ENCODE measurements at places on chromosomes 4 and X.
A peak's percentile ranks its signal among the peaks of the same experiment; 100 is the strongest.

GRCh38 chr4:54837576-54838140, 179.9 kb downstream of the KIT start:
- no peak for DNase-seq

- DNase-seq, result peak; percentile 73
Measured at GRCh38 chr4:78644744-78645330, 93.3 kb downstream of the ANXA3 start.

DNA sequence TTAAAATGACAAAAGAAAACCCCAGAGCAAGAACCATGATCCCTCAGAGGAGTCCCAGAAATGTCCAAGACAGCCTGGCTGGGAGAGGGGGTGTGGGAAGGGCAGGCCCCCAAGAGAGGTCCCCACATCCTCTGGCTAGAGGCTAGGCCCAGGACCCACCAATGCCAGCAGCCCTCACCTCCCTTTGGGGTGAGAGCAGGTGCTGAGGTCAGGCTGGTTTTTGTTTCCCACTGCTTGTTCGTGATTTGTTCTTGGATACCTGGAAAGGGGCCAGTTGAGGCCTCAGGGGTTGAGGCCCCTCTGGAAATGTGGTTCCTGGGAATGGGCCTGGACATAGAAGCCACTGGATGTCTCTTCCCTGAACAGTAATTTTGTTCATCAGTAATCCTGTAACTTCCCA, 2.3 kb upstream of the GRSF1 start:
- DNase-seq, result no peak

GRCh38 chrX:30248854-30249253, 1.9 kb downstream of the MAGEB1 start:
- DNase-seq, result no peak

DNA sequence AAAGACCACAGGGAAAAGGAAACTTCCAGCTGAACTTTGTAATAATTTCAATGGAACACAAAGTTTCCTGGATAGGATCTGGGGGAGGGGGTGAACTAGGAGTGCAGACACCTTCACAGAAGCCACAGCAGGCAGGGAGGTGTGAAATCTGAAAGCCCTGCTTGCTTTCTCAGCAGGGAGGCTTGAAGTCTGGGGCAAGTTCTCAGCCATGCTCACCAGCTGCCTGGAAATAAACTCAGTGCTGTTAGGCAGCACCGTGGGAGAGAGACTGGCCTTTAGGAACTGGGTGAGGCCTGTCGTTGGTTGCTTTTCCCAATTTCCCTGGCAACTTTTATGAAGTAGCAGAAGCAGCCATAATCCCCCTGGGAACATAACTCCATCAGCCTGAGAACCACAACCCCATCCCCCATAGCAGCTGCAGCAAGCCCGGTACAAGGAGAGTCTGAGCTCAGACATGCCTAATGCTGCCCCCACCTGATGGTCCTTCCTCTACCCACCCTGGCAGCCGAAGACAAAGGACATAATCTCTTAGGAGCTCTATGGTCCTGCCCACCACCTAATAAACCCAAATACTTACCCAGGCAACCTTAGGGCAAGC, 39.2 kb upstream of the NMU start:
- peak; percentile 58 for DNase-seq

DNA sequence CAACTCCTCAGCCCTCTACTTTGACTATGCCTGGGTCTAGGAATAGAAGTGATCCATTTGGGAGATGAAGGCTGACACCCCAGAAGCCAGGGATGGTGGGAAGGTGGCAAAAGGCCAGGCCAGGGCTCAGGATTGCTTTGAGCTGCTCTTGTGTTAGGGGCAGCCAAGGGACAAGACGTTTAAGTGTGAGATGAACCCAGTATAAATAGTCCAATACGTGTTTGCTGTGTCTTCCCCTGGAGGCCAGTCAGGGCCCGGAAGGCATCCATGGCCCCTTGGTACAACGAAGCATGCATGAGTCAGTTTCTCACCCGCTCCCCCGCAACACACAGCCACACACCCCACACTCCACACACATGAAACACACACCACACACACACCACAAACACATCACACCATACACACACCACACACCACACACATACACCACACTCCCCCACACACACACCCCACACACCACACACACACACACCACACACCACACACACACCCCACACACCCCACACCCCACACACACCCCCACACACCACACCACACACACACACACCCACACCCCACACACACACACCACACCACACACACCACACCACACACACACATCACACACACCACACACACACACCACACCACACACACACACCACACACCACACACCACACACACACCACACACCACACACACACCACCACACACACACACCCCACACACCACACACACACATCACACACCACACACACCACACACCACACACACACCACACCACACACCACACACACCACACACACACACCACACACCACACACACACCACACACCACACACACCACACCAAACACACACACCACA, 5.1 kb downstream of the STARD8 start:
- no peak for DNase-seq

- DNase-seq, result no peak
Measured at GRCh38 chrX:1109580-1110119, 102.8 kb downstream of the CRLF2 start.

DNA sequence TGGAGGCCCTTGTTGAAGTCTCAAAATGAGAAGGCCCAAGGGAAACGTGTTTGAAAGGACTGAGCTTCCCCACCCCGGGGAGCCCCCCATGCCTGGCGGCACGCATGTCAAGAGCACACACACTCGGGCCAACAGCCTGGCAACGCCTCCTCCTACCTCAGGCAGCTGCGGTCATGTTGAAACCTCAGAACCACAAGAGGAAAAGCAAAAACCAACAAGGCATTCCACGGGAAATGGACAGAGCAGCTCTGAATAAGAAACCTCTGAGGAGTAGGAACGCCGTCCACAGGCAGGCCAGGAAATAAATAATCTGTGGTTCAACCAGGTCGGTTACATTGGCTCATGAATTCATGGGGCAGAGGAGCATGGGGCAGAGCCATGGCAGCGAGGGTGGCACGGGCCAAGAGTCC, 95.7 kb upstream of the AFAP1 start:
- DNase-seq, result no peak
